ENCODE measurements at places on chromosomes 16 and 17.

DNA sequence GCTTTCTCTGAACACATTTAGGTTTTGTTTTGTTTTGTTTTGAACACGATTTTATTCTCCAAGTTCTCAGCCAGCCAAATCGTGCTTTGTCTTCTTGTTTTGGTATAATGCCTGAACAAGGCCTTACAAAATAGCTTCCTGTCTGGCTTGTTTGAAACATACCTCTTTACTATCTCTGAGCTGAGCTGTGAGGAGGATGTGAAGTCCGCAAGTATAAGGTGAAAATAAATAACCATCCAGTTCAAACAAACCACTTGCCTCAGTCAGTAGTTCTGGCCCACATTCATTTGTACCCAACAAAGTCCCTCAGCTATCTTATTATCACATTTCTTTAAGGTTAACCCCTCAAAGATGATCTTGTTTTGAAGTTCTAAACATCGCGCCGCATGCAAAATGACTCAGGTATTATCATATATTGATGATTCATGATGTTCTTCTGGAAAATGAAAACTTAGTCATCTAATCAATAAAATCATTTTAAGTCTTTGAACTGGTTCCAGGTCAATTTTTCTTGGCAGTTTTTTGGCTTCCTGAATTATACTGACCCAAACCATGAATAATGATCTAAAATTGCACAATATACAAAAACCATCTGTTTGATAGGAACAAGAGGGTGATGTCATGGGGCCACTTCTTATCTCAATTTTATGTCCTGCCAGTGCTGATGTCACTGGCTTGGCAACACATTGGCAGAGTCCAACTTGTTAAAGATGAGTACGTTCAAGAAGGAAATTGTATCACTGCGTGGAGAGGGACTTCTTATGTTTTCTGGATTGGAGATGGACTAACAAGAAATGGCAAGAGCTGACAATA is 694.3 kb downstream of the KCNJ2 start:
- no peak for DNase-seq

- no peak for DNase-seq
Measured at GRCh38 chr17:5236938-5237540, 2.4 kb upstream of the SCIMP start.

DNA sequence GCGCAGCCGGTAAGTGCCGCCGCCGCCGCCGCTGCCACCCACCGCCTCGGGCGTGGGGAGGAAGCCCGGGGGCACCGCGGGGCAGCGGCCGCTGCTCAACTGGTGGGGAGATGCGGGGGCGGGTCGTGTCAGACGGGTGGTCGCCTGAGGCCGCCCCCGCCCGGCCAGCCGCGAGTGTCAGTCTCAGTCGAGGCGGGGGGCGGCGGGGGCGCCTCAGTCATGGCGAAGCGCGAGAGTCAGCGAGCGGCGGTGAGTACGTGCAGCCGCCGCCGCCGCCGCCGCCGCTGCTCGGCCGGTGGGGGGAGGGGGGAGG is 76.2 kb downstream of the CHD9 start:
- DNase-seq: no peak

DNA sequence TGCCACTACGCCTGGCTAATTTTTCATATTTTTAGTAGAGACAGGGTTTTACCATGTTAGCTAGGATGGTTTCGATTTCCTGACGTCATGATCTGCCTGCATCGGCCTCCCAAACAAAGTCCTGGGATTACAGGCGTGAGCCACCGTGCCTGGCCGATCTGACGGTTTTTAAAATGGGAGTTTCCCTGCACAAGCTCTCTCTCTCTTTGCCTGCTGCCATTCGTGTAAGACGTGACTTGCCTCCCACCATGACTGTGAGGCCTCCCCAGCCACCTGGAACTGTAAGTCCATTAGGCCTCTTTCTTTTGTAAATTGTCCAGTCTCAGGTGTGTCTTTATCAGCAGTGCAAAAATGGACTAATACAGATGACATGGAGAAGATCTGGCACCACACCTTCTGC is 4.7 kb upstream of the FLCN start:
- DNase-seq: no peak

- DNase-seq: no peak
Measured at GRCh38 chr17:16477255-16477654, 14.7 kb downstream of the LRRC75A start.

All from breast epithelium (tissue), 4 donors.